ENCODE measurements at places on chromosomes 5 and 9. TPM values are rescaled to one million over a fixed set of nuclear protein-coding genes. Genes with fewer than 3 reads are reported as not detected.

The TAS2R1 gene
- not detected for total RNA-seq

The PCDHB11 gene
- 0.26 TPM for total RNA-seq

The ADAMTS19 gene
- total RNA-seq: under 0.01 TPM

The PRR7 gene
- 5.0 TPM for total RNA-seq

The NUTM2F gene
- total RNA-seq: not detected

The LCN9 gene
- total RNA-seq: not detected

DNA sequence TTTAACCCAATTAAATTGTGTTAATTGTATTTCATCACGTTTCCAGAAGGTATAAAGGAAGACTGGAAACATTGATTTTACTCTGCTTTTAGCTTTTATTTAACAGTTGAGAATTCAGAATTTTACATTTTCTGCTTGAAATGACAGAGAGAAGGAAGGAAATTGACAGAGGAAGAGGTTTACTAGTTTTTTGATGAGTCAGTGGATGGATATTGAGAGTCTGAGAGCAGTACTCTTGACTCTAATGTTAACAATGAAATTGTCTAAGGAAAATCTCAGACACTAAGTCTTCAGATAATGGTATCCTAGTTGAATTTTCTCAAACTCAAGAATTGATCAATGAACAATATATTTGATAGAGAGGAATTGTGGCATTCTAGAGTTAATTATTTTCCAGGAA, 60.6 kb downstream of the IPO11 start:
- peak; percentile 17 for DNase-seq

- DNase-seq: no peak
Observed at GRCh38 chr9:136858844-136859757, 7.0 kb downstream of the MAMDC4 start.

- peak; percentile 59 for DNase-seq
Observed at GRCh38 chr5:147578228-147579024, 68.6 kb upstream of the DPYSL3 start.

DNA sequence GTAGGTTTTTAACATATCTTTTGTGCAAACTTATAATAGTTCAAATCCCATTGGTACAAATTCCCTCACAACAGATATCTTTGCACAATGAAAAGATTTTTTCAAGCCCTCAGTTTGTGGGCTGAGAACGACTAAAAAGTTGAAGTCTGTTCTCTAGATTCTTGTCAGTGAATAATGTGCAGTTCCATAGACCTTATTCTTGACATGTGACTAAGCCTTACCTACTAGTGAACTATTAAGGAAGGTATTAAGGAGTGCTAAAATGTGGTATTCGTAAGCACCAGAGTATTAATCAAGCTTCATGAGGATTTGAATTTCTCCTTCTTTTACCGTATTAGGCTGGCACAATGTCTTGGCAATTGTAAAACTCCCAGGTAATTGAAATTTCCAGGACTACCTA, 205.6 kb upstream of the DMRTA1 start:
- peak; percentile 42 for DNase-seq

DNA sequence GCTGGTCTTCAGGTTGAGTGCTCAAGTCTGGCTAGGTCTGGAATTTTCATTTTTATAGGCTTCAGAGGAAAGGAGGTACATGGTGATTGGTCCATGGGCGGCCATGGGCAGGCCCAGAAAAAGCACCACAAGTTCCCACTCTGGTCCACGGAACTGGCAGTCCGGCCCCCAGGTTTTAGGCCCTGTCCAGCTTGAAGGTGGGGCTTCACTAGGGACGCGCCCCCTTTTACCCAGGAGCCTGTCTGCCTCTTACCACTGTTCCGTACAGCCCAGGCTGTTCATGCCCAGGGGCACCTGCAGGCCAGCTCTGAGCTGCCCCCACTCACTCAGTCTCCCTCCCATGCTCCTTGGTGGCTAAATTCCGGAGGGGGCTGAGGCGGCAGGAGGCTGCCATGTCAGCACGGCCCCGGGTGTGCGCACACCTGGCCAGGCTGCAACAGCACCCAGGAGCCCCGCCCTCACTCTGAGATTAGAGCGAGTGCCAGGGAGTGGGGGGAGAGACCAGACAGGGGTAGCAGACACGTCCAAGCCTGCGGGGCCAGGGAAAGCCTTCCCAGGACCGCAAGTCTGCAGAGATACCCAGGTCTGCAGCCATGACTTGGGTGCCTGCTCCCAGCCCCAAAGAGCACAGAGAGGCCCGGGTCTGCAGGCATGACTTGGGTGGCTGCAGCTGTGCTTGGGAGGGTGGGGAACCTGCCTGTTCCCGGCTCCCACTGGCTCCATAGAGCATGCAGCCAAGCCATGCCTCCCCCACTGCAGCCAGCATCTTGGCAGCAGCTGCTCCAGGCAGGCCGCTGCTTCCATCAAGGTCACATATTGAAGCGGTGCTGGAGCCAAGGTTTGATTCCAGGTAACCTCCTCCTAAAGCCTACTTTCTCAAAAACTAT, 390.2 kb upstream of the SGCD start:
- no peak for DNase-seq

DNA sequence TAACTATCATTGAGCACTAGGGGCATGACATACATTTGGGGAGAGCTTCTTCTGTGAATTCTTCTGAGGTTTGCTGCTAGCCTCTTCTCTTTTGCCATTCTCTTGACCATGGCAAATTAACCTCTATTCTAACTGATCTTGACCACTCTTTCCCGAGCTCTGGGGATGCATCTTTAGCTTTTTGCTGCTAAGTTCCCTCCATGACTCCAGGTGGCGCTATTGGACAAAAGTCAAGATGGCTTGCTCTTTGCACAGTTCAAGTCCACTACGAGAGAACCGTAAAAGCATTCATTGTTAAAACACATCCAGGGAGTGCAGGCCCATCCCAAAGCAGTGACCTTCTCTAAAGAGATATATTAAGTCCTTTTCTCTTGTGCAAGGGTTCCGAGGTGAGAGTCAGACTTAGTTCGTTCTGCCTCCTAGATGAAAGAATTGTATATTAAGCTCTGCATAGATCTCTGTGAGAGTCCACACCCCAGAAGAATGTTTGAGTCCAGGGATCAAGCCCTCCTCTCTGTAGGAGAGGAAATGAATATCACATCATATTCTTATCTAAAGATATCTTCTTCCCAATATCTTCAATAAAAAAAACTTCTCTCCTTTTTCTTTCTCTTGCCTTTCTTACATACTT, 1152.9 kb upstream of the CDH6 start:
- peak; percentile 4 for DNase-seq

DNA sequence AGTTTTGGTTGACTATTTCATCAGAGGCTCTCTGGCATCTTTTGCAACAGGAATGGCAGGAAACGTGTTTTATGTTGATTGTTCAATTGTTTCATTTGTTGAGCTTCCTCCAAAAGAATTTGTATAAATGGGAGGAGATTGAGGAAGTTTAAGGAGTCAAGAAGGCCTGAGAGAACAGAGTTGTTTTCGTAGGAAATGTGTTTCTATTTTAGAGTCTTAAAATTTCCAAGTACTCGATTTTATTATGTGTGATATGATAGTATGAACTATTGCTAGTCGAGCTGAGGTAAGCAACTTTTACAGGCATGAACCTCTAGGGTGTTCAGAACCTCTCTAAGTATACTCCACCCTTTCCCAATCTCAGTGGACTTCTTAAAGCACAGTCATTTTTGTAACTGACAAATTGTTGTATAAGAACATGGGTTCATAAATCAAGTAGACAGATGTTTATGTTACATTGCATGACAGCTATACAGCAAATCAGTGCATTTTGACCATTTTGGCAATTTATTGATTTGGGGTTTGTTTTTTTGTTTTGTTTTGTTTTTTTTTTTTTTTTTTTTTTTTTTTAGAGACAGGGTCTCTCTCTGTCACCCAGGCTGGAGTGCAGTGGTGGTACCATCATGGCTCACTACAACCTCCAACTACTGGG, 47.4 kb downstream of the POLK start:
- no peak for DNase-seq
